ENCODE measurements at places on chromosomes 16 and 17.
A peak's percentile ranks its signal among the peaks of the same experiment; 100 is the strongest.

- no peak for DNase-seq
These were observed 123.9 kb upstream of the CIBAR2 start for GRCh38 chr16:85235991-85236817.

DNA sequence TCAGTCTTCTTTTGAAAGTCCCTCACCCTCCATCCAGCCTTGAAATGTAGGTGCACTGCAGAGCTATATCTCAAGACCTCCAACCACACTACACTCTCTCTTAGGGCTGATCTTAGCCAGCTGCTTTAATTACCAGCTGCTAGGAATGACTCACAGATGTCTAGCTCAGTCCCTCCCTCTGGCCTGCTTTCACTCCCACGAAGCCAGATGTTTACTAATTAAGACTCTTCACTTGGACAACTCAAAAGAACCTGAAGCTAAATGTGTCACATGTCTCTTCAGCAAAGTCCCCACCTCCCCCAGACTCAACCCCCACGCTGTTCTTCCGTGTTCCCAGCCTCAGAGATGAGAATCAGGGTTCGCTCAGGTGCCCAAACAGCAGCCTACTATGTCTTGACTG is 2.6 kb downstream of the GTF3C1 start:
- DNase-seq = no peak

- no peak for DNase-seq
These were observed 26.1 kb downstream of the CDRT4 start for GRCh38 chr17:15441315-15441714.

- no peak for DNase-seq
These were observed 92.9 kb downstream of the TMEM132E start for GRCh38 chr17:34672176-34672785.

DNA sequence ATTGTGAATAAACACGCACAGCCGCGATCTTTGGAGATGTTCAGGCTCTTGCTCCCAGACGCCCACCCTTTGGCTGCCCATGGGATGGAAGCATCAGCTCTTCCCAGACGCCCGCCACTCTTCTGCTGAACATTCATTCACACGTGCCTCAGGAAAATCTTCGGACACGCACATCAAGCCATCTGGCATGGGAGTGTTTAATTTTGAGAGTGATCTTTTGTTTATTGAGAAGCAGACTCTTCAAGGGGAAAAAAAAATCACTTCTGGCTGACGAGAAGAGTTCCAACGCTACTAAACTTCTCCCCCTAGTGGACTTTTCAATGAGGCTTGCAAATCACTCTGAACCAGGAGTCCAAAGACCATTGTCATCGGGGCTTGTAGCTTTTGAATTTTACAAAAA is 62.0 kb upstream of the NUDT7 start:
- DNase-seq = no peak

GRCh38 chr17:57275071-57275764 is 18.9 kb downstream of the MSI2 start:
- DNase-seq = no peak

- no peak for DNase-seq
These were observed 25.6 kb downstream of the ITGB3 start for GRCh38 chr17:47279062-47279801.

GRCh38 chr16:18024611-18025010 is 311.9 kb downstream of the NPIPA8 start:
- DNase-seq = no peak

DNA sequence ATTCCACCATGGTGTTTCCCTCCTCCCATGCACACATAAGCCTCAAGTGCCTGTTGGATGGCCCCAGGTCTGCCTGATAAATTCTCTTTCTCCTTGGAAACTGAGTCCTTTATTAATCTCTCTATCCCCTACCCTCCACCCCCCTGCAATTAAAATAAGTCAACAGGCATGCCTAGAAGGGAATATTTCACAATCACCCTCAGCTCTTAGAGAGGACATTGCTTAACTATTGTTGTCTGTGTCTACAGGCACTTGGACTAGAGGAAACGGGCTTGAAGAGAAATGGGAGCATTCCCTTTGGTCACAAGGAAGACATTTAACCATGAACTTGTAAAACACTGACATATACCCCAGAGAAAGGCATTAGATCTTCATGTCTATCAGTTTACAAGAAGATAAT is 39.5 kb downstream of the RCVRN start:
- DNase-seq = no peak

DNA sequence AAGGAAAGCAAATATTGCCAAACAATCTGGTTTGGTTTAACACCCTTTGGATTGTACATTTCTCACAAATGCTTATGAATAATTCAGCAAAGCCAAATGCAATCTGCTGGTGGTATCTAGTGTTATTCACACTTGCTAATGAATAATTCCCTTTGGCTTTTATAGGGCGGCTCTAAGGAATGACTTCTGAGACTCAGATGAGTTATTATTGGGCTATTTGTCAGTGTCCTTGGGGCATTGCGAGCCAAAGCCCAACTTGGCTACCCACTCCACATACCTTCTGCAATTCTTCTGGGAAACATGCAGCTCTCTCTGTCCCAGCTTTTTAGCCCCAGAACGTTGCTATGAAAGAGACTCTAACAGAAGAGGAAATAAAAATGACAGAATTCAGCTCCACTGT is 41.1 kb downstream of the FTO start:
- DNase-seq = no peak

DNA sequence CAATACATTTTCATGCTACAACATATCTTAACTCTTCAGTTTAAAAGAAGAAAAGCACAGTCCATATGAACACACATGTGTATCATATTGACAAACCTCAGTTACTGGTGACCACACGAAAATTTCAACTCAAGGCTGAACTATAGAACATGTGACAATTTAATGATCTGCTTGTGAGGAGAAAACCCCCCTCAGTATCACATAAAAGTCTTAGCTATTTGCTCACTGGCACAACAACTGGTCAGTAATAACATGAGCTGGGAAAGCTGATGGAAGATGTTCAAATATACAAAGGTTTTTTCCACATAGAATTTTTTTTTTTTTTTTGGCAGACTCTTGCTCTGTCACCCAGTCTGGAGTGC is 19.5 kb downstream of the ZNF652 start:
- DNase-seq = no peak

- DNase-seq = peak; percentile 47
These were observed 8.1 kb upstream of the MT1E start for GRCh38 chr16:56617212-56618085.

DNA sequence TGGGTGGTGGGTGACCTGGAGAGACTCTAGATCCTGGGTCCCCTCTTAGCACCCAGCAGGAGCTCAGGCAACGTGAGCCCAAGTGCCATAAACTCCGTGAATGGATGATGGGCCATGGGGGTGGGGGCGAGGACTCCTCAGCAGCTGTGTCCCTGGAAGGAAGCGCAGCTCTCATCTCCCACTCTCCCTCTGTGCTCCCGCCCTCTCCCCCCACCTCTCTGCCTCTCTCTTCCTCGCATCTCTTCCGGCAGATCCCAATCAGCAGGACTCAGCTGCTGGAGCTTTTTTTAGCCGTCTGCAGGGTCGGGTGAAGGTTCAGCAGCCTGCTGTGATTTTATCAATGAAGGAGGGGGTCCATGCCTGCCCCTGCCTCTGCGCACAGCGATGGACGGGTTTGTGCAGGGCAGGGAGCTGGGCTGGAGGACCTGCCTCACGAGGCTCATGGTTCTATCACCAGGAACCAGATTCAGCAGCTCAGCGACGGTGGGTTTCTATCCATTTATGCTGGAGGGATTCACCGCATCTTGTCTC is 8.3 kb downstream of the CCR7 start:
- DNase-seq = no peak

DNA sequence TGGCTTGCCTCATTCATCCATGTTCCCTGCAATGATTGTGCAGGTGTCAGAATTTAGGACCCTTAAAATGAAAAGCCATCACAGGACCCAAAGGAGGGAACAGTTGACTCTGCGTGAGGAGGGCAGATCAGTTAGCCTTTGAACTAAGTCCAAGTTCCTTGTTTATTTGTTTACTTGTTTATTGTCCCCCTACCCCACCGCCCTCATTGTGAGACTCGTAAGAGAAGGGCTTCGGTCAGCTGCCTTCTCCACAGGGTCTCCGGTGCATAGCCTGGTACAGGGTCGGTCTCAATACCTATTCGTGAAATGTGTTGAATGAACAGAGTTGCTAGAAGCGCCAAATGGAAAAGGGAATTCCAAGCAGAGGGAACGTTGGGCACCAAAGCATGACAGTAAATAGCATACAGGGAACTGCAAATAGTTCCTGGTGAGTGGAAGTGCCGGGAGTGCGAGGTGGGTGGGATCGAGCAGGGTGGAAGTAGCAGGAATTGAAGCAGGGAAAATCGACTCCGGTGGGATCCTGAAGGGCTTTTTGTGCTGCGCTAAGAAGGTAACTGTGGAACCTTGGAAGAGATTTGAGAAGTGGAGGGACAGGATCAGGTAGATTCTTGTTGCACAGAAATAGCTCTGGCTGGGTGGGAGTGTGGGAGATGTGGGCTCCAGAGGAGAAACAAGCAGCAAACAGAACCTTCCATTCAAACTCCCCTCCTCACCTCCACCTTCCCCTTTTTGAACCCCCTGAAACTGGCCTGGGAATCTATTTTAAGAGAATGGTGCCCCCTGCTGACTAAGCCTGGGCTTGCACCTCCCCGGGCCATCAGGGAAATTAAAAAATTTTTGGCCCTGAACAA is 12.7 kb downstream of the SLC35B1 start:
- peak; percentile 73 for DNase-seq

- no peak for DNase-seq
These were observed 829 bp downstream of the DHRS7B start for GRCh38 chr17:21127509-21128077.

DNA sequence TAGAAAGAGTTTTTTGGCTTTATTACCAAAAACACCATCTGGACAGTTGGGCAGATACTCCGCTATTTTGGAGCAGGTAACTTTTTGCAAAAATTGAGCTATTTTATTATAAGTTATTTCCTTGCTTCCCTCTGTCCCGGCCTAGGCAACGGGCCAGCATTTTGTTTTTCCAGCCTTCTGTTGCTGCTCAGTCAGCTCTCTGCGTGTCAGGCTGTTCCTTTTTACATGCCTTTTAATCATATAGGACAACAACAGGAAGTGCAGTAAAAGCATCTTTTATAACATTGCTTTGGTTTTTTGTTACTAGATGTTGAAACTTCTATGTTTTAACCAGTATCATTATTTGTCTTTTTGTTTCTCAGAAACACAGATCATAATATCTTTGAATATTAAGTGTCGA is 30.4 kb downstream of the PPM1D start:
- no peak for DNase-seq

- DNase-seq = no peak
These were observed 345.4 kb downstream of the SOX9 start for GRCh38 chr17:72466199-72466598.

DNA sequence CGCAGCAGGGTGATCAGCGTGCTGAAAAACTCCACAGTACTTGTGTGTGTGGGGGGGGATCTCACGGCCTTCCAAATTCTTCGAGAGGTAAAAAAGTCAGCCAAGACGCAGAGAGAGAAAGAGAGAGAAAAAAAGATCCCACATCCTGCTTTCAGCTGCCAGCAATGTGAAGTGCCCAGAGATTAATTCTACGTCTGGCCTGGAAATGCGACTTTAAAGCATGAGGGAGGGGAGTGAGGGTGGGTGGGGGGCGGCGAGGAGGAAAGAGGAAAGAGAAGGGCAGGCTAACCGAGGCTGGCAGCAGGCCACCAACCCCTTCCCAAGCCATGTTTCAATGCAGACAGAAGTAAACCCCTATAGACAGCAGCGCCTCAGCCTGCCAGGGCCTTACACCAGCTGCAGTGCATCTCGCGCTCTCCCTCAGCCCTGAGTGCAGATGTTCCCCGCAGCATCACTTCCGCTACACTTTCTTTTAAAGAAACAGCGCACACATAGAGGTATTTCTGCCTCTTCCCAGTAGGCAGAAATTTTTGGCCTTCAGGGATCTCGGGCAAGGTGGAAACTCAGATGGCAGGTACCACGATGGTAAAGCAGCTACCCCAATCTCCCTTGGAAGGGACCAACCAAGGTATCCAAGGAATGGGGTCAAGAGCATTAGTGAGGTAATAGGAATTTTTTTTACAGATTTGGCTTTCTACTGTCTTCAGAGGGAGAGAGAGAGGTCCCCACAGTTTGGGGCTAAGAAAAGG is 87.8 kb downstream of the SMG6 start:
- DNase-seq = peak; percentile 35

GRCh38 chr16:59210955-59211541 is 476.9 kb upstream of the GOT2 start:
- no peak for DNase-seq

DNA sequence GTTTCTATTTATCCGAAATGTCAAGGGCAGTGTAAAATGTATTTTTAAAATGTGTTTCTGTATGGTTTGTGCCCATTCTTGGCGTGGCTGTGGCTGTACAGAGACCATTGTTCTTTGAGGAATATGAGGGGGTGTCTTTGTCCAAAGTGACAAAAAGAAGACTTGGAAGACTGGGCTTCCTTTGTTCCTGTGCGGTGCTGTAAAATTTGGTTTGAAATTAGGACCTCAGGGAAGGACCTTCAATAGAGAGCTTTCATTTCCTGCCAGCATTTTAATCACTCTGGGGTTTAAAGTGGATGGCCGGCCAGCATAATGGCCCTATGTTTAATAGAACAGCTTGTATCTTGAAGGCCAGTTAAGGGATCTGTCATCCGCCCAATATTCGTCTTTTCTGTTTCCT is 190.1 kb upstream of the TBX2 start:
- DNase-seq = no peak

GRCh38 chr17:73138541-73139138 is 26.2 kb upstream of the SSTR2 start:
- DNase-seq = no peak

DNA sequence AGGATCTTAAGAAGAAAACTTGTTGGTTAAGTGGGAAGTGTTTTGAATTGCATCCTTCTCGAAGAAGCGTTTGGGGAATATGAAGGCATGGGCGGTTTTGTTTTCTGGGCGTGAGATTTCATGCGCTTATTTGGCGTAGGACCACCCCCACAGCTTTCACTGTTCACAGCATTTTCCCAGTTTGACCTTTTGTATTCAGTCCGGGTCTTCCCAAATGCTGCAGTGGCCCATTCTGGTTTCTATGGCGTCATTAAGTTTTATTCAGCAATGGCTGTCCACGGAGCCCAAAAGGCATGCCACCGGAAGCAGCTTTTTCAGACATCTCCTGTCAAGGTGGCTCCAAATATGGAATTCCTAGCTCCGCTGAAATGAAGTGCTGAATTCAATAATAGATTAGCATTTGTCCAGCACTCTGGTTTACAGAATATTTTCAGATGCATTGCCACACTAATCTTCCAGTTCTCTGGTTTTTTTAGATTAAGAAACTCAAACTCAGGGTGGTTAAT is 90.6 kb upstream of the FBXO47 start:
- DNase-seq = no peak

All from stimulated activated CD8-positive, alpha-beta memory T cell treated with anti-CD3 and anti-CD28 coated beads, Interleukin-2, amount 100 ng/mL, for 48 hours (primary cell).